SK-N-DZ (cell line): ENCODE measurements at places on chromosomes 12 and 14.

- peak; percentile 99 for DNase-seq
Measured at GRCh38 chr12:132445884-132446632, 43.9 kb upstream of the FBRSL1 start.

- no peak for DNase-seq
Measured at GRCh38 chr12:99146185-99146584, 501.1 kb downstream of the APAF1 start.

GRCh38 chr12:72264548-72265175 is 7.5 kb upstream of the TRHDE start:
- DNase-seq = peak; percentile 37

DNA sequence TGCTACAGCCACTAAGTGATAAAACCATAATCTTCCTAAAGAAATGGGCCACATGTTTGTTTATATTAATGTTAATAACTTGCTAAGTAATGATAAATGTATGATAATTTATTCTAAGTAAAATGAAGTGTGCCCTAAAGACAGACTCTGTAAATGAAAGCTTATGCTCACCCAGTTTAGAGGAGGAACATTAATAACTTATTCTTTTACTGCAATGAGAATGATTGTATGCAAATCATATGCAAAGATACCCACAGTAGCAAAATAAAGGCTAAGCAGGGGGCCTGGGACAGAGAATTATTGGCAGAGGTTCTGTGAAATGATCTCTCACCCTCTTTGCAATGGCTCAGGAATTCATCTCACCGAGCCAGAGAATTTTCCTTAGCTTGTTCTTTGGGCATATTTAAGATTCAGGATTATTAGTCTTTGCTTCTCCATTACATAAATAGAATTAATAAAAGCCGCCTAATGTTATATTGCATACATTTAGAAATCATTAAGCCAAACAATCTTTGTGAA is 75.9 kb downstream of the TMEM132D start:
- DNase-seq = no peak

DNA sequence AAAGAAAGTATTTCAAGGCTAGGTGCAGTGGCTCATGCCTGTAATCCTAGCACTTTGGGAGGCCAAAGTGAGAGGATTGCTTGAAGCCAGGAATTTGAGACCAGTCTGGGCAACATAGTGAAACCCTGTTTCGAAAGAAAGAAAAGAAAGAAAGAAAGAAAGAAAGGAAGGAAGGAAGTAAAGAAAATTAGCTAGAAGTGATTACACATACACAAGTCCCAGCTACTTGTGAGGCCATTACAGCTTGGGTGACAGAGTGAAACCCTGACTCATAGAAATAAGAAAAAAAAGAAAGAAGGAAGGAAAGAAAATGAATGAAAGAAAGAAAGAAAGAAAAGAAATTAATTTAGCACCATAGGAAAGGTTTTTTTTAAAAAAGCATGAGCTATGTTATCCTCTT is 33.3 kb upstream of the PPP1CC start:
- no peak for DNase-seq

DNA sequence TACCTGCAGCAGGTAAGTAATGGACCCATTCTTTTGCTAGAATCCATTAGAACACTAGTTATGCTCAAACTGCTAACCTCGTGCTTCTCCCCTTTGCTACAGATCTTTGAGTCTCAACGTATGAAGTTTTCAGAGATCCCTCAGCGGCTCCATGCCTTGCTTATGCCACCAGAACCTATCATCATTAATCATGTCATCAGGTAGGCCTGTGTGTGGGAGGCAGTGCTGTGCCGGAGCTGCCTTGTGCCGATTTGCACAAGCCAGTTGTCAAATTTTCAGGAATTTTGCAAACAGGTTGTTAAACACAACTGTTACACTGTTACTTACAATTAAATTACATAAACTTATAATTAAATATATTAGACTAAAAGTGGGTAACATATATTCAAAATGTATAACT is 5.2 kb downstream of the SMARCD1 start:
- no peak for DNase-seq

- no peak for DNase-seq
Measured at GRCh38 chr12:42468921-42469320, 120.6 kb downstream of the PRICKLE1 start.

GRCh38 chr12:20646239-20646827 is 48.8 kb upstream of the SLCO1C1 start:
- peak; percentile 56 for DNase-seq

DNA sequence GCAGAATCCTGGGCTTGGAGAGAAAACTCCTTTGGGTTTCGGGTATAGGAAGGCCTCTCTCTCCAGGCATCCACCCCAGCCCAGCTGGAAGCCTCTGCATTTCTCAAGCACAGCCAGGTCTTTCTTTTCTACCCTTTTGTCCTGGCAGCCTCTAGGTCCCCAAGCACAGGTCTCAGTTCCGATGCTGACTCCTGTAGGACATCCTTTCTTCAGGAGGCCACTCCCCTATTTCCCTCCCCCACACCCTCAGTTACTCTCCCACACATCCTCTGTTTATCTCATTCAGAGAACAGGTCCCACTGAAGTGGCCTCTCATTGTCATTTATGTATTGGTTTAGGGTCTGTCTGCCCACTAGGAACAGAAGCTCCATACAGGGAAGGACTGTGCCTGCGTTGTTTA is 352.6 kb downstream of the VRK1 start:
- DNase-seq = no peak

GRCh38 chr14:50871228-50871627 is 625 bp upstream of the ABHD12B start:
- DNase-seq = no peak

- no peak for DNase-seq
Measured at GRCh38 chr12:66331814-66332213, 29.5 kb downstream of the HELB start.

DNA sequence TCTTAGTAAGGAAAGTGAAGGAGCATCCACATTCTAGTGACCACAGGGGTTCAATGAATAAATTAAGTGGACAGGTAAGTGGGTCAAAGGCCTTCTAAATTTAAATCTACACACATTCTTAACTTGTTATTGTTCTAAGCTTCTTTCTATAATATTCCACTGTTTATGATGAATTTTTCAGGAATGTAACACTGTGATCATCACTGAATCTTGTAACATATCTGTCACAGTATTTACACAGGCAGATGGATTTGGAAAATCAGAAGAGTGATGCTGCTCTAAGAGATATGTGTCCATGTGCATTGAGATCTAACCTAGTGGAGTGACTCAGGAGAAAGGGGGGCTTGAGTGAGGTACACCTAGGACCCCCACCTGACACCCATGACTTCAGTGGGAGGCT is 115.4 kb upstream of the OVCH1 start:
- DNase-seq = no peak

DNA sequence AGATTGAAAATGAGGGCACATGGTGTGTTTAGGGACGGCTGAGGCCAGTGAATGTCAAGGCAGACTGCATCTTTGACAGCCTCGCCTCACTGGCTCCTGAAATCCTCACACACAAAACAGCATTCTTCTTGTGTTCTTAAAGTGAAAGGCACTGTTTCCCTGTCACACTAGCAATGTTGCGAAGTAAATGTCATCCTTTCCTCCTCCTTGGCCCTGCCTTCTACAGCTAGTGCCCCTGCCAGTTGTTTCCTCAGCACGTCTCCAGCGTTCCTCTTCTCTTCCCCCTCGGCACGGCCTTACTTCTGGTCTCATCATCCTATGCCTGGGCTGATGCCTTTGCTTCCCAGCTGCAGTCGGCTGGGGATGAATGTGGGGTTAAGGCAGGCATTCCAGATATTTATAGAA is 129.4 kb upstream of the DNM1L start:
- DNase-seq = no peak

- no peak for DNase-seq
Measured at GRCh38 chr12:42689699-42690098, 100.2 kb upstream of the PRICKLE1 start.
